ENCODE measurements at places on chromosomes 7 and 10.

GRCh38 chr10:15737656-15738055 lies 17.9 kb upstream of the ITGA8 start:
- peak; percentile 28 for DNase-seq

DNA sequence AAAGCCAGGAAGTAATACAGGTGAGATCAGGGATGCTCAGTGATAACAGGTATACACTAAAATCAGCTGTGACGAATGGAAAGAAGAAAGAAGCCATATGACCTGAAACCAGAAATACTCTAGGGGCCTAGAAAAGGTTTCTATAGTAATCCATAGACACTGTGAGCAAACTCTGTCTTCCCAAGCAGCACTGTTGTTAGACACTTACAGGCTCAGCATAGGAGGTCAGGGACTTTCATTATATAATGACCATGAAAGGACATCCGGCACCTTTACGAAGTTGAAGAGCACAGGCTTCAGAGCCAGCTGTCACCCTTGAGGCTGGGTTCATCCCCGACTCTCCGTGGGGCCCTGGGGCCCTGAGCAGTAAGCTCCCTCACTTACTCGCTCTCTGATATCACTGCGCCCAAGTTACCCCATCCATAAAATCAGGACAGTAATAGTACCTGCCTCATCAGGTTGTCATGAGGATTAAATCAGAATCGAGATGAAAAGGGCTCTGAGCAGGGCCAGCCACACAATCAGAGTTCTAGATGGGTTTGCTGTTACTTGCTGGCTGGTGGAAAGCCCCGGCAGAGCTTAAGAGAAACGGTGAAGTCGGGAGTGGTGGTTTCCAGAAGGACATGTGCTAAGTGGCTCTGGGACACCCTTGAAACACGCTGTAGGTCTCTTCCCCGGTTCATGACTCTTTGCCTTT lies 79.5 kb downstream of the ITIH5 start:
- DNase-seq = no peak

- no peak for DNase-seq
These were observed 609.9 kb downstream of the DNAJB9 start for GRCh38 chr7:109179601-109180000.

- DNase-seq = no peak
These were observed 169.9 kb upstream of the AOAH start for GRCh38 chr7:36894190-36894589.

DNA sequence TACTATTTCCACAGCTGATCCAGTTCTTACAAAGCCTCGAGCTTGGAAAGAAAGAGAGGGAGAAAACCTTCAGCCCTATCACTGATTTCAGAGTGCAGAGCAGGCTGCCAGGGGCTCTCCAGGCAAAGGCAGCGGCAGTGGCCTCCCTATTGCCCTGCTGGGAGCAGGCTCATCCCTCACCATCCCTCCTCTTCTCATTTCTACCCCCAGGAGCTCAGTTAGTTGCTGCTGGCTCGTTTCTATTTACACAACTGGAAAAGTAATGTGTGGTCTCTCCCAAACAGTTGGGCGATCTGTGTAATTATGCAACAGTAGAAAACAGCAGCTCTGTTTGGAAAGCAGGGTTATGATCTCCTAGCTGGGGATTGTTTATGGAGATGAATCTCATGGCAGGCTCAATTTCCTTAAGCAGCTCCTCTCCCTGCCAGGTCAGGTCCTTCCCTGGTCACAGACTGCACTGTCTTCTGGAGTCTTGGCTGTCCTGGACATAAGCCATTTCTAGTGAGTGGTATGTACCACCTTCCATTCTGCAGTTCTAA lies 28.7 kb upstream of the TNS3 start:
- peak; percentile 86 for DNase-seq

GRCh38 chr10:112429147-112429546 lies 17.6 kb downstream of the ZDHHC6 start:
- DNase-seq = no peak

DNA sequence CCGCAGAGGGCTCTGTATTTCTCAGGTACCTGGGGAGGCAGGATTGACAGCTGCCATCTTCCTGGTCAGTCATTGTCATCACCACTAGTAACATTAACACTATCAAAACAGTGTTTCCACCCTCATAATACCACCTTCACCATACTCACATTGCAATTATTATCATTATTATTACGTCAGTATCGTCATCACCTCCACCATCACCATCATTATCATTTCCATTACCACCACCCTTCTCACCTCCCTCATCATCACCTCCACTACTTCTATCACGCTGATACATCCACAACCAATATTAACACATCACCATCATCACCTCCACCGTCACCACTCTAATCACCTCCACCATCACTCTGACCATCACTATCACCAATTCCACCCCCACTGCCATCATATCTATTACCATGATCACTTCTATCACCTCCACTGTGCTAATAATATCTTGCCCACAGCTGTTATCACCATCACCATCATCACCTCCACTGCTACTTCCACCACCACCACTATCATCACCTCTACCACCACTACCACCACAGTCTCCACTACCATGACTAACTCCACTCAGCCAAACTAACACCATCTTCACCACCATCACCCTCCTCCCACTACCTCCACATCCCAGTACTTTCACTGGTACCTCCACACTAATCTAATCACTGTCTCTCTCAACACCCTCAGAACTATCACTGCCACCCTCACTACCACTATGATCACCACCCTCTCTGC lies 196.4 kb downstream of the RPS24 start:
- no peak for DNase-seq

DNA sequence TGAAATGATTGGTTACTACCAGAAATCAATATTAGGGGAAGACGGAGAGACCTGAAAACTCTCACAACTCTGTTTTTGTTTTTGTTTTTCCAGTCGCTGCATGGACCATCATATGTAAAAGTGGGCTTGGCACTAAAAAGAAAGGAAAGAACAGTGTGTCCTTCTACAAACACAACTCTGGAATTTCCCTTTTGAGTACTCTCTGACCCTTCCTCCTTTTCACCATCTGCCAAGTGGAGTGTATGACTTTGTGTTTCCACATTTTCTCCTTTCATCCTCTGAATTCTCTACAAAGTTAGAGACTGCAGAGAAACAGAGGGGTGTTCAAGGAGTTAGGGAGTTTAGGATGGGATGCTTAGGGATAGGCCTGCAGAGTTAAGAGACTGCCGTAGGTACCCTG lies 92.0 kb downstream of the MDFIC start:
- DNase-seq = no peak

- DNase-seq = no peak
These were observed 55.2 kb downstream of the HIPK2 start for GRCh38 chr7:139722604-139723003.

DNA sequence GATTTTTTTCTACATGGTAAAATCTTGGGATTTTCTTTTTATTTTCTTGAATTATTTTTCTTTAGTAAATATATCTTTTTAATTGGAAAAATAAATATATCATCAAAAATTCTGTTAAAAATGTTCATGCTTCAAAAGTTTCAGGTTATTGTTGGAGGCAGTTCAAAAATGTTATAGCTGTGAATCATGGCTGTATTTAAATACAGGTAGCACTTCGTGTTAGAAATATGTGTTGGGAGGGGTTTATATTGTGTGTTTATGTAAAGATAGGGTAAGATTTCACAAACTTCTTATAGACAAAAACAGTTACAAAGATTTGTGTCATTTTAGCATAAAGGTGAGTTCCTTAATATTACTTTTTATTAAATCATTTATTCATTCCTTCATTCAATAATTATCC lies 60.4 kb downstream of the HDAC9 start:
- DNase-seq = no peak

- DNase-seq = peak; percentile 72
These were observed 11.9 kb downstream of the HNRNPF start for GRCh38 chr10:43396928-43397624.

DNA sequence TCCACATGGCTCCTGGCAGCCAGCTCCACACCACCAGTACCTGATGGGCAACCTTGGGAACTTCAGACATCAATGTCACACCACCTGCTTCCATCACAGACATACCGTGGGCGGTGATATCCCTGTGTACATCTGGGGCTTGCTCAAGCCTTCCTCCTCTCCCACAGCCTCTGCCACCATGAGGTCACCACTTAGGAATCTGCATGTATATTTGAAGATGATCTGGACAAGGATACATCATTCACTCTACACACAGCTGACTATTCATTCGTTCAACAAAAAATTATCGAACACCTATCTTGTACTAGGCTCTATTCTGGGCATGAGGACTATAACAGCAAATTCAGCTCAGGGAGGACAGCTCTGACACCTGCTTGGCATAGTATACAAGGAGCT lies 6.8 kb downstream of the DLG5 start:
- DNase-seq = peak; percentile 78

- DNase-seq = no peak
These were observed 34.7 kb downstream of the SPOCK2 start for GRCh38 chr10:72053690-72054089.

GRCh38 chr10:124458473-124458872 lies 3.1 kb upstream of the LHPP start:
- no peak for DNase-seq

GRCh38 chr10:5888843-5889623 lies 660 bp downstream of the ANKRD16 start:
- DNase-seq = peak; percentile 11

DNA sequence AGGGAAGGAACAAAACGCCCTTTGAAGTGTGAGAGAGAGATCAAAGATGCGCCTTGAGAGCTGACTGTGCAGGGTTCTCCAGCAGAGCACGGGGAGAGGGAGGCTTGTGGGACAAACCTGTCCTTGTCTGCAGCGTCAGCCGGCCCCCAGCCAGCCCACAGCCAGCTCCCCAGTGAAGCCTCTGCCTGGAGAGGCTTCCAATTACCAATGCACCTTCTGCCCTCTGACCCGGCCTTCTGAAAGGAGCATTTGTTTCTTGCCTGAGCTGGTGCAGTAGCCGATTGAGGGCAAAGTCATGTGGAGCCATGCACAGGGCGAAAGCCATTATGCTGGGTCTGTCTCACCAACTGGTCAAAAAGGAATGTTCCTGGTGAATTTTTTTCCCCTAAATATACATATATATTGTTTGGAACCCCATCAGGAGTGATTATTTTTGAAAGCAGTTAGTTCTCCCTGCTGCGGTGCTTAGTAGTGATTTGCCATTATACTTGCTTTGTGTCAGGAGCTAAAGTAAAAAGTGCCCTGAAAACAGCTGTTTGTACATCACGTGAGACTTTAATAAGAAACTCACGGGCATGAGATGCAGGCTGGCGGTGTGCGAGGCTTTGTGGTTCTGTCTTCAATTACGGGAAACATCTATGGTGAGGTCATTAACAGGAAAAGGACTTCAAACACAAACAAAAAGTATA lies 268.6 kb downstream of the KLF6 start:
- peak; percentile 70 for DNase-seq

GRCh38 chr7:150940431-150941102 lies 37.6 kb downstream of the KCNH2 start:
- DNase-seq = no peak

DNA sequence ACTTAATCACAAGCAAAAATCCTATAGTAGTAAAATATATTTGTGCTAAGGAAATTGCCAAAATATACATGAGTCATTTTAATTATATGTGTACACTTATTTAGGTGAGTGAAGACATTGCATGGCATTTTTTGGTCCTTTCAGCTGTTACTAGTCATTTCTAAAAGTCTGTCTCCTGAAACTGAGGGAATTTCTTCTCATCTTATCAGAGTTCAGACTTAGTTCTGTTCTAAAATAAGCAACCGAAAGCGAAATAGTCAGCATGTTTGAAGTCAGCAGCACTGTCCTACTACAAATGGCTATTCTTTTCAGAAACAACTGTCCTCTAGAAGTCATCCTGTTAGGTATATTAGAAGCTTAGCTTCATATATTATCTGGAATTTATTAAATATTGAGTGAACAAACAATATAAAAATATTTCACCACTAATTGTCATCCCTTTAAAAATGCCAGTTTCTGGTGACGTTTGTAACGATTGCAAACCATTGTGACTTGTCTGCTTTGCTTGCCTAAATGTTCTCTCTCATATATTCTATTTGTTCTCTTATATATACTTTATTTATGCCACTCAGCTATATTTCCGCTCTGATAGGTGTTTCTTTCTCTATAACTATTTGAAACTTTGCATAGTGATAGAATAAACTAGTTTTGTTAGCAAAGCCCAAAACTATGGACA lies 227.4 kb upstream of the KAT6B start:
- peak; percentile 23 for DNase-seq

GRCh38 chr10:92290076-92290836 lies 622 bp downstream of the CPEB3 start:
- peak; percentile 50 for DNase-seq

- peak; percentile 26 for DNase-seq
These were observed 124.5 kb downstream of the SLC16A9 start for GRCh38 chr10:59585046-59585700.

GRCh38 chr7:100546129-100546925 lies 7.3 kb downstream of the AGFG2 start:
- no peak for DNase-seq

- DNase-seq = no peak
These were observed 479.1 kb upstream of the ZMIZ1 start for GRCh38 chr10:78589687-78590086.

DNA sequence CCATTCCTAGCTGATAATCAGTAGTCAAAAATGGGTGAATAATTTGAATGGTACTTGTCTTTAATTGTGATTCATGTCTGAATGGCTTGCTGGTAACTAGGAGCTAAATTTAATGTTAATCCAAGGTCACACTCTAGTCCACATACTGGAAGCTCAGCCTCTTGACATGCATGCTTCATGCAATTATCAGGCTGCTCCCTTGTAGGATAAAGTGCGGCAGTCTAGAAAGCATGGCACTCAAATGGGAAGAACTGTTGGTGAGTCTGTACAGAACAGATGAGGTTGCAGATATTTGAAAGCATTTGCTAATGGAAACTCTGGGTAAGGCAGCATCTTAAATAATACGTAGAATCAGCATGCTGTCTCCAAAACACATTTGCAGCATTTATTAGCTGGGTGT lies 499.4 kb downstream of the AUTS2 start:
- no peak for DNase-seq

- DNase-seq = no peak
These were observed 494.1 kb downstream of the SH2D4B start for GRCh38 chr10:81031774-81032173.

- DNase-seq = no peak
These were observed 288.2 kb downstream of the GLRX3 start for GRCh38 chr10:130424418-130424817.

- no peak for DNase-seq
These were observed 87.0 kb downstream of the PTPN20 start for GRCh38 chr10:46998192-46998591.

GRCh38 chr10:88186335-88186734 lies 322.9 kb downstream of the PTEN start:
- peak; percentile 85 for DNase-seq

DNA sequence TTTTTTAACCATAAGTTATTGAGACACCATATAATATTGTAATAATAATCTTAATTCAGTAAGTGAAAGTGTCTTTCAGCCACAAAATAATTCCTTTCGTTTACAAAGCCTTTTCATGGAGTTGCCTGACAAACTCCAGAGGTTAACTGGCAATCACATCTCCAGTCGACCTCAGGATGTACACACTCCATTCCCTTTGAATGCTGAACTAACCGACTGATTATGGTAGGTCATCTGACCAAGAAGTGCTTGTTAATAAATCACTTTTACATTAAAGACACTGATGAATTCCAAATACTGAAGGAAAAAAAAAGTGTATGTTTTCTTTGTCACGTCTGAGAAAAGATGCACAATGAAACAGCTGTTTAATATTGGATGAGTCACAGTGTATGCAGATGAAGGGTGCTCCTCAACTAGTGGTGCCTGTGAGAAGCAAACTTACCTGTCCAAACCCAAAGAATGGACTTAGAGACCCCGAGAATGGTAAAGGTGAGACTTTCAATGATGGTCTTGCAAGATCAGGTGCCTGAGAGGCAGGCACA lies 348.1 kb upstream of the VWC2 start:
- no peak for DNase-seq

- DNase-seq = no peak
These were observed 7.6 kb downstream of the NDST2 start for GRCh38 chr10:73803680-73804286.

Data from fibroblast of mammary gland (primary cell).